ENCODE measurements at places on chromosomes 6 and 20.

DNA sequence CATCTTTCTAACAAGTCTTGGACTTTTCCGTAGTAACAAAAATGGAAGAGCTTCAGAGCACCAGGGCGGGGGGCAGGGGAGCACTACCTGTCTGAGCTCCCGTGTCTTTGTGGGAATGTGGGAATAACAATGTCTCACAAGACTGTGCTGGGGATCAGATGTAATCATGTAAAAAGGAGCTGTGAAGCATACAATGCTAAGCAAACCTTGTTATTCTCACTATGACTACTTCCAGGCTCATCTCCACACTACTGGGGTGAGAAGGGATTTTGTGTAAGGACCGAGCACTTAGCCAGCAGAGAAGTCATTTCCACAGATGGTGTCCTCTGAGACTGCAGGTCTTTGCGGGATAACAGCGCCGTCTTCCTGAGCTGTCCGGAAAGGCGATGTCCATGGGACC, 27.1 kb downstream of the PRR18 start:
- no peak for DNase-seq

DNA sequence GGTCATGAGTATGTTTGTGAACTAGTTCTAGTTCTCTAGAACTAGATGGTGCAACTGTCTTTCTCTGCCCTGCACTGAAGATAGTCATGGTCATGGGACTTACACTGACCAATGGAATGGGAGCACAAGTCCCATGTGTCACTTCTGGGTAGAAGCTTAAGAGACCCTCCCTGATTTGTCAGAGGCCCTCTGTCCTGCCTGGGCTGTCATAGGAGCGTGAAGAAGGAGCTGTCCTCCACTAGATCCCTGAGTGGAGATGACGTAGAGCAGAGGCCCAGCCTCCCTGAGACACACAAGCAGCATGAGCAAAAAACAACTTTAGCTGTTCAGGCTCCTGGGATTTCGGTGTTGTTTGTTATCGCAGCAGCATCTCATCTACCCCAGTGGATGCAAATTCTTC, 514.5 kb downstream of the PREX1 start:
- DNase-seq = no peak

DNA sequence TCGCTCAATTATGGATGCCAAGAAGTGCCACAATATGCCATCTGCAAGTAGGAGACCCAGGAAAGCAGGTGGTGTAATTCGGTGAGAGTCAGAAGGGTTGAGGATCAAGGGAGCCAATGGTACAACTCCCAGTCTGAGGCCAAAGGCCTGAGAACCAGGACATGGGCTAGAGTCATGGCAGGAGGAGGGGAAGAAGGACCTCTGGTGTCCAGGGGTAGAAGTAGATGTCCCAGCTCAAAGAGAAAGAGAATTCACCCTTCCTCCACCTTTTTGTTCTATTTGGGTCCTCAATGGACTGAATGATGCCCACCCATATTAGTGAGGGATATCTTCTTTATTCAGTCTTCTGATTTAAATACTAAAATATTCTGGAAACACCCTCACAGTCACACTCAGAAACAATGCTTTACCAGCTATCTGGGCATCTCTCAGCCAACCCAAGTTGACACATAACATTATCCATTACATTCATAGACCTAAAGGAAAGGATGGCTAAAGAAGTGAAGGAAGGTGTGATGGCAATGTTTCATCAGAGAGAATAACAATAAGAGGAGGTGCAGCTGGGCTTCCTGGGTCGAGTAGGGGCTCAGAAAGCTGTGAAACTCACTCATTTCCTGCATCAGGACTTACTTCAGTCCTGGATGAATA, 21.2 kb upstream of the HLA-DQA1 start:
- no peak for DNase-seq

- DNase-seq = no peak
These were observed 346.3 kb upstream of the SULF2 start for GRCh38 chr20:48131581-48131980.

GRCh38 chr6:36888654-36889481, 3.1 kb downstream of the C6orf89 start:
- no peak for DNase-seq

GRCh38 chr6:11750682-11751081, 27.9 kb downstream of the ADTRP start:
- no peak for DNase-seq

DNA sequence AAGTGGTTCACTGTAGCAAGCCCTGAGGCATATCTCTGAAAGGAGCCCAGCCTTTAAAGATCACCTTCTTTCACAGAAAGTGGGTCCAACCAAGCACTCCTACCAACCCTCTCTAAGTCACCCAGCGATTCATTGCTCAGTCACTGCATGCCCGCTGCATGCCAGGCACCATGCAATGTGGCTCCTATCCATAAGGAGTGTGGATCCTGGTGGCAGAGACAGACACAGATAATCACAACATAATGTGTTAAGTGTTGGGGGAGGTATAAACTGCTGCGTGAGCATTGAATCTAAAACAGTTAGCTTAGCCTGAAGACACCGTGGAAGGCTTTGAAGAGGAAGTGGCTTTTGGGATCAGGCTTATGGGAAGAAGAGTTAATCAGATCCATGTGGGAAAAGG, 659.5 kb downstream of the PTPRT start:
- no peak for DNase-seq

GRCh38 chr20:24165301-24166122, 176.9 kb upstream of the GGTLC1 start:
- no peak for DNase-seq

- DNase-seq = no peak
These were observed 277.5 kb downstream of the UST start for GRCh38 chr6:149024361-149024760.

DNA sequence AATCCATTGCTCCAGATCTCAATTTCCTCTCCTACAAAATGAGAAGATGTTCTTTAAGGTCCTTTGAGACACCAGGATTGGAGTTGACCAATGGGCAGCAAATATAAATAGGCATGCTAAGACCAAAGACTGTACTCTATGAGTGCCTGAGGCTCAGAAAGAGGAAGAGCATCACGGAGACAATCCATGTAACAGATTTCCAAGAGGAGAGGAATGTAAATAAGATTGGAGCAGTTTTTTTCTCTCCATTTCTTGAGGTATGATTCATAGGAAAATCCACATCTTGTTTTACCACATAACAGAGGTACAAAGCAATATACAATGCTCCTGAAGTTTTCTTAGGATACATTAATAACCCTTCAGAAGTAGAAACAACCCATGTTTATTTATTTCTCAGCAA, 109.8 kb downstream of the UBE3D start:
- DNase-seq = no peak

GRCh38 chr6:32815115-32815514, 1.7 kb downstream of the HLA-DOB start:
- no peak for DNase-seq

DNA sequence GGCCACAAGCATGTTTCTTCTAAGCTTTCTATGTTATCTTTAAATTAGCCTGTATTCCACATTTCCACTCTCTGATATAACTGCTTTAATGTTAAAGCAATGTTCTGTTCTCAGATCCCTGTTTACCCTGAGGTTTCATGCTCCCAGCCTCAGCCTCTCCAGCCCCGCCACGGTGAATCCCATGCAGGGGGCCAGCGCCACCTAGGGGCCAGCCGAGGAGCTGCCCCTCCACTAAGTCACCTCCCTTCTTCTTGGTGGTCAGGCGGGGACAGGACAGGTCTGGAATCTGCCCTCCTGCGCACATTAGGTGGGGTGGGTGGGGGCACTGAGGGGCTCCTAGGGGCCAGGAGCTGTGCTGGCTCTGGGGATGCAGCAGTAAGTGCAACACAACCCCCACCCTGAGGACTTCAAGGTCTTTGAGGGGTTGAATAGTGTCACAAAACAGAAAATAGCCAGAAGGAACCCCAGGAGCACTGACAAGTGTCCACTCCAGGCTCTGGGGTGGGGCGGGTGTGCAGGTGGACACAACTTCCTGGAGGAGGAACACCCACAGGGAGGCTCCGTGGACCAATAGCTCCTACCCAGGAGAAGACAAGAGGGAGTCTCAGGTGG, 61.6 kb downstream of the RAB44 start:
- DNase-seq = peak; percentile 38

DNA sequence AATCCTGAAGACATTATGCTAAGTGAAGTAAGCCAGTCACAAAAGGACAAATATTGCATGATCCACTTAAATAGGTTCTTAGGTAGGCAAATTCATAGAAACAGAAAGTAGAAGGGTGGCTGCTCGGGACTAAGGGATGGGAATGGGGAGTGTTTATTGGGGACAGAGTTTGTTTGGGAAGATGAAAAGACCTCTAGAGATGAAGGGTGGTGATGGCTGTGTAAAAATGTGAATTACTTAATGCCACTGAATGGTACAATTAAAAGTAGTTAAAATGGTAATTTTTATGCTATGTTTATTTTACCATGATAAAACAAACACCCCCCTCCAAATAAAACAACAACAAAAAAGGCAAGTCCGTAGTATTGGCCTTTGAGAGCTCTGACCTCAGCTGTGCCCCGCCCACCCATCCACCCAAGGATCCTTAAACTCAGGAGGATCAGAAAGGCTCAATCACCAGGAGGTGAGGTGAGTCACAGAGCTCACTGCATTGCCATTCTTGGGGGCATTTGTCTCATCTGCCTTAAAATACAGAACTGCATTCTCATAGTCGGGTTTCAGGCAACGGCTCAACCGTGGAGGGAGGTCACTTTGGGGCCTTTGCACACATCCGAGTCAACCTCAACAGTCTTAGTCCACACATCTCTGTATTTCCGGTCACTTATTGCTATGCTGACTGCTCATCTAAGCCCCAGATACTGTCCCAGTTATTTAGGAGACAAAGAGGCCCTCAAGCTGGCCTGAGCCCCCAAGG, 96.7 kb downstream of the SLC22A23 start:
- no peak for DNase-seq

- DNase-seq = no peak
These were observed 52.1 kb upstream of the DSP start for GRCh38 chr6:7489376-7489775.

GRCh38 chr20:57675773-57676172, 34.0 kb downstream of the PMEPA1 start:
- DNase-seq = no peak

DNA sequence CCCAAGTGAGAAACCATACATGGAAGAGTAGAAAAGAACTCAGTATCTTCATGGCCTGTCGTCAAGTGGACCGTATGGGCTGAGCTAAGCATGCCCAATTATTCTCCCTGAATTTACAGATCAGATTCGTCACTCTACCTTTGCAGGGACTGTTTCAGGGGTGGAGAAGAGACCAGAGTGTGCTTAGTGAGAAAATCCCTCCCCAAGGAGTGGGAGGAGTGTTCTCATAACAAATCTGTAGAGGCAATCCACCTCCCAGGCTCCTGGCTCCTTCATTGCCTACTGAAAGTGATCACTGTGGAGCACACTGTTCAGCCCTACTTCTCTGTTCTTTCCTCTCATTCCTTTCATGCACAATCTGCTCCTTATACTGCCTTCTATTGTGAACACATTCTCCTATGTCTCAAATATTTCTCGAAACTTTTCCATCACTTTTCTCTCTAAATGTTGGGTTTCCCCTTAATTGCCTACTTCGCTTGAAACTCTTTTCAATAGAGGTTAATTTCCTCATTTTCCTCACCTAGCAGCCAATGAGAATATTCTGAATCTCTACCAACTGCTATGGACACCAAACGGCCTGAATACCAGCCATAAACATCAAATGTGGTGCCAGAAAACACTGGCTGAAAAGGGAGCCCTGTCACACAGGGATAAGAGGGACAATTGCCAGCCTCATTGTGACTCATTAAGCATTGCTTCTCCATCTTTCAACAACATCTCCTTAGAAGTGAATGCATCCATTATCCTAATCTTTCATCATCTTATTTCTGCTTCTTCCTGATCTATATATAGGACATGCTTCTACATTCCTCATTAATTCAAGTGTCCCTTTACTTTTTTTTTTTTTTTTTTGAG, 398.3 kb downstream of the UTRN start:
- DNase-seq = no peak

DNA sequence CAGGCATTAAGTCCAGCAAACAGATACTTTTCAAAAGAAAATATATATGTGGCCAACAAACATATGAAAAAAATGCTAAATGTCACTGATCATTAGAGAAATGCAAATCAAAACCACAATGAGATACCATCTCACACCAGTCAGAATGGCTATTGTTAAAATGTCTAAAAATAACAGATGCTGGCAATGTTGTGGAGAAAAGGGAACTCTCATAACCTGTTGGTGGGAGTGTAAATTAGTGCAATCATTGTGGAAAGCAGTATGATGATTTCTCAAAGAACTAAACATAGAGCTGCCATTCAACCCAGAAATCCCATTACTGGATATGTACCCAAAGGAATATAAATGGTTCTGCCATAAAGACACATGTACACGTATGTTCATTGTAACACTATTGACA, 20.6 kb downstream of the KCNQ5 start:
- DNase-seq = no peak

GRCh38 chr6:113558966-113559365, 298.2 kb upstream of the MARCKS start:
- no peak for DNase-seq

DNA sequence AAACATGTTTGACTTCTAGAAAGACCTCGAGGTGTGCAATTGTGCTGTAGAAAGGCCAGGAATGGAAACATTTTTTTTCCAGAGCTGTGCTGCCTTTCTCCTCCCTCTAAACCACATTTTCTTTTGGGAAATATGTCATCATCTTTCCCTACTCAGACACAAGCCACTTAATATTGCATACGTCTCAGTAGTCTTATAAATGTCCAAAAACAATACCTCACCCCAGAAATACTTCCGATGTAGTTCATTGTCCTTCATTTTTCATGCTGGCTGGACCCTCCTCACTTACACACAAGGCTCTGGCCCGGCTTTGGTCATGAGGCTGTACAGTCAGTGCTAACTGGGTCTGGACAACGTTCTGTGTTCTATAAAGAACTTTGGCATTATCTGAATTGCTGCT, 126.4 kb downstream of the SCML4 start:
- DNase-seq = no peak

DNA sequence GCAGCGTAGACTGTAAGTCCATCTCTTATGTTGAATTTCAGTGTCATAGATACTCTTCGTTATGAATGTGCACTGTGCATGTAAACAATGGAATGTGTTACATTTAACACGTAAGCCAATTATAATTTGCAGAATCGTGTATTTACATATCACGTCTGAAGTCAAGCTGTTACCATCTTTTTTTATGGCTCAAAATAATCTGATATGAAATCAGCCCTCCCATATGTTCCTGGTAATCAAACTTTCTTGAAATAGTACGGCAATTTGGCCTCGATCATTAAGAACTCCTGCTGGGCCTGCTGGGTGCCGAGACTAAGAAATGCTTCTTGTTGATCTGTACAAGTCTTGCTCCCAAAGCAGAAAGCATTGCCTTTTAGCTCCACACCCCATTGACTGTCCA, 89.6 kb upstream of the DOK5 start:
- no peak for DNase-seq

DNA sequence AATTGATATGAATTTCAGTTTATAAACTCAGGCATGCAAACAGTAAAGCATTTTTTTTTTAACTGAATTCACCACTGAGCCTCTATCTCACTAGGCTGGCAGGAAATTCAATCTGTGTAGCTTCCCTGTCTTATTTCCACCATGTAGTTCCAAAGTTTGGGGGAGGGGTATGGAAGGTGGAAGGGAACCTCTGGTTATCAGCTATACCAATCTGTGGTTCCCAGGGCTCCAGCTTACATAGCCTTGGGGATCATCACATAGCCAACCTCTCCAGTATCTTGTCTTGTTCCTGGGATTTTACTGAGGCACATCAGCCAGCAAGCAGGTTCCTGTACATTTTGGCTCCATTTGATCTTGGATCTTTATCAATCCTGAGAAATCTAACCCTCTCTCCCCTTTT, 15.6 kb downstream of the RAD21L1 start:
- no peak for DNase-seq

GRCh38 chr20:21564127-21564773, 50.4 kb upstream of the NKX2-2 start:
- no peak for DNase-seq
